ENCODE measurements at places on chromosomes 1 and 21.

DNA sequence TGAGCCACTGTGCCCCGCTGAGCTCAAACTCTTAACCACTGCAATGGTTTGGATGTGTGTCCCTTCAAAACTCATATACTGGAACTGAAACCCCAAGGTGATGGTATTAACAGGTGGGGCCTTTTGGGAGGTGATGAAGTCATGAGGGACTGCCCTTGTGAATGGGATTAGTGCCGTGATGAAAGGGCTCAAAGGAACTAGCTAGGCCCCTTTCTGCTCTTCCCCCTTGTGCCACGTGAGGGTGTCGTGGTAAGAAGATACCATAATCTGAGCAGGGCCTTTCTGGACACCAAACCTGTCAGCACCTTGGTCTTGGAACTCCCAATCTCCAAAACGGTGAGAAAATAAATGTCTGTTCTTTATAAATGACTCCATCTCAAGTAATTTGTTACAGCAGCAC lies 45.5 kb upstream of the SPOCD1 start:
- no peaks in the 10 kb centered on the region for H3K36me3 ChIP-seq
- H3K27ac ChIP-seq: no peak overlapping the region
- no peaks in the 10 kb centered on the region for H3K4me1 ChIP-seq
- H3K4me3 ChIP-seq: no peak overlapping the region

GRCh38 chr21:46483300-46484295 lies 24.9 kb downstream of the DIP2A start:
- peaks cover 4% of the 10 kb centered on the region for H3K36me3 ChIP-seq
- no peak overlapping the region for H3K4me3 ChIP-seq
- no peaks in the 10 kb centered on the region for H3K27me3 ChIP-seq
- H3K4me1 ChIP-seq: no peaks in the 10 kb centered on the region
- DNase-seq: no peak
- H3K27ac ChIP-seq: no peak overlapping the region

GRCh38 chr21:42220138-42220701 lies 1.3 kb downstream of the ABCG1 start:
- no peaks in the 10 kb centered on the region for H3K27me3 ChIP-seq
- DNase-seq: peak; percentile 78
- peaks cover 17% of the 10 kb centered on the region for H3K4me1 ChIP-seq
- H3K27ac ChIP-seq: peak overlapping the region; percentile 91
- H3K4me3 ChIP-seq: peak overlapping the region; percentile 93

DNA sequence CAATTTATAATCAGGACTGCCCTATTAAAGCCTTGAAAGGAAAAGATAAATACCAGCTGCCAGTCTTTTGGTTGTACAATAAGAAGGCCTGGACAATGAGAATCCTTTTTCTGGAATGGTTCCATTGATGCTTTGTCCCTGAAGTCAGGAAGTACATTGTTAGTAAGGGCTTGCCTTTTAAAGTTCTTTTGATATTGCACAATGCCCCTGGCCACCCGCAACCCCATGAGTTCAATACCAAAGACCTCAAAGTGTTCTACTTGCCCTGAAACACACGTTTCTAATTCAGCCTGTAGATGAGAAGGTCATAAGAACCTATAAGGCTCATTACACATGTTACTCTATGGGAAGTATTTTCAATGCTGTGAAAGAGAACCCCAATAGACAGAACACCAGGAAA lies 112.1 kb downstream of the OLFM3 start:
- H3K27ac ChIP-seq: no peak overlapping the region
- no peaks in the 10 kb centered on the region for H3K4me1 ChIP-seq
- no peak for DNase-seq

GRCh38 chr1:88029142-88029541 lies 654.9 kb upstream of the PKN2 start:
- no peaks in the 10 kb centered on the region for H3K4me1 ChIP-seq
- no peaks in the 10 kb centered on the region for H3K27me3 ChIP-seq
- no peak for DNase-seq
- no peak overlapping the region for H3K27ac ChIP-seq
- no peaks in the 10 kb centered on the region for H3K36me3 ChIP-seq
- H3K4me3 ChIP-seq: no peak overlapping the region

GRCh38 chr21:44513389-44514217 lies 26.4 kb downstream of the KRTAP10-1 start:
- H3K27ac ChIP-seq: no peak overlapping the region
- no peaks in the 10 kb centered on the region for H3K36me3 ChIP-seq
- H3K4me1 ChIP-seq: peaks cover 9% of the 10 kb centered on the region
- H3K4me3 ChIP-seq: no peak overlapping the region
- H3K27me3 ChIP-seq: no peaks in the 10 kb centered on the region

DNA sequence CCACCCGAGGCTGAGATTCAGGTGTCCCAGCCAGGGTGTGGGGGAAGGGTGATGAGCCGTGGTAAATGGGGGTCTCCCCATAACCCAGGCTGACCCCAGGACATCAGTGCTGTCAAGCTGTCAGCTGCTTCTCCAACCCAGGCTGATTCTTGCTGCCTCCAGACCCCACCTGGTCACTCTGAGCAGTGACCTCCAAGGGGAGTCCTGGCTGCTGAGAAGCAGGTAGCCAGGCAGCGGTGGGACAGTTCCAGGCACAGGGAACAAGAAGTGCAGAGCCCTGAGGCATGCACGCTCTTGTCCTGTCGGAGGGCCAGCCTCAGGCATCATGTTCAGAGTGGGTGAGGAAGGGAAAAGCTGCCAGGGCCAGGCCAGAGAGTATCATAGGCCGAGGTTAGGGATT lies 1.1 kb downstream of the ESPN start:
- H3K4me1 ChIP-seq: peaks cover 18% of the 10 kb centered on the region
- H3K27ac ChIP-seq: no peak overlapping the region
- no peaks in the 10 kb centered on the region for H3K36me3 ChIP-seq
- H3K4me3 ChIP-seq: no peak overlapping the region
- DNase-seq: no peak
- H3K27me3 ChIP-seq: peaks cover 16% of the 10 kb centered on the region

DNA sequence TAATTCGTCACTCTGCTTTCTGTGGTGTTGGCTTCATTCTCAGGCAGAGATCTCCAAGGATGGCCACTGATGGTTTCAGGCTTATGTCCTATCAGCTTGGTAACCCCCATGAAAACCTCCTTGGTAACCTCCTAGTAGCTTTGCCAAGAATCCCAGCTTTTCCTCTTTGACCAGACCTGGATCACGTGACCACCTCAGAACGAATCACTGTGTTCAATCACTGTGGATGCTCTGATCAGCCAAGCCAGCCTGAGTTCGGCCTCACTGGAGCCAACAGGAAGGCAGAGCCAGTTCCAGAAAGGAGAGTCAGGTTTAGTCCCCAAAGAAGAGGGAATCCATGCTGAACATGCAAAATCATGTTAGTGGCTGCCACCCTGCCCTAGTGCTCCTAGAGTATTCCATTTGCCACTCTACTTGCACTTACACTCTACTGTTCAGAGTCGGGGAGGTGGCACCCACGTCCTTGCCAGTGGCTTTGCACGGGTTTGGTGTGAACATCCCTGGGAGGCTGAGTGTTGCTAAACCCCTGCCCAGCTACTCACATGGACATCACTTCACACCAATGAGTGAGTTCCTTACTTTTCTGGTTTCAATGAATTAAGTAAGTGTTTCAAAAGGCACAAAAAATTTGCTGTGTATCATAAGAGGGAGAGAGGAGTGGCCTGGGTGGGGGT lies 33.5 kb upstream of the SSBP3 start:
- no peaks in the 10 kb centered on the region for H3K36me3 ChIP-seq
- H3K4me3 ChIP-seq: no peak overlapping the region
- no peak for DNase-seq
- H3K27ac ChIP-seq: no peak overlapping the region
- no peaks in the 10 kb centered on the region for H3K4me1 ChIP-seq

- no peaks in the 10 kb centered on the region for H3K27me3 ChIP-seq
- H3K4me3 ChIP-seq: no peak overlapping the region
- H3K36me3 ChIP-seq: no peaks in the 10 kb centered on the region
- DNase-seq: no peak
Measured at GRCh38 chr1:180267211-180267561, 37.1 kb downstream of the LHX4 start.

DNA sequence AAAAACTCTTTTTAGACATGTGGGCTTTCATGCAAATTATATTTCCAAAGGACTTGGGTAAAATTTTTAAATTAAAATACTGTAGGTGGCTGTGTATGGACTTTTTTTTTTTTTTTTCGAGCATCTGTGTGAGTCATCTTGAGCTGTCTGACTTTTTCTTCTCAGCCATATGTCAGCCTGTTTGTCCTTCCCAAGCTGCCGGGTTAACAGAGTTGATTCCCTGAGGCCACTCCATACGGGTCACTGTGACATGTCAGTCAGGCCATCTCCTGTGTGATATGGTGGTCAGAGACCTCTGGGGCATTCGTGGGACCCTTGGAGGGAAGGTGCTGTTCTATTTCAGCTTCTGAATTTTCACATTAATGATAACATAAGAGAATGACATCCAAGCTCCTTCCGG lies 148.3 kb downstream of the KCNJ6 start:
- H3K27me3 ChIP-seq: no peaks in the 10 kb centered on the region
- no peaks in the 10 kb centered on the region for H3K4me1 ChIP-seq
- H3K27ac ChIP-seq: no peak overlapping the region

GRCh38 chr1:228089519-228090380 lies 7.2 kb downstream of the ARF1 start:
- H3K4me1 ChIP-seq: peaks cover 72% of the 10 kb centered on the region
- DNase-seq: no peak
- peaks cover 9% of the 10 kb centered on the region for H3K36me3 ChIP-seq
- H3K4me3 ChIP-seq: no peak overlapping the region
- peak overlapping the region; percentile 53 for H3K27ac ChIP-seq
- no peaks in the 10 kb centered on the region for H3K27me3 ChIP-seq

GRCh38 chr1:201365251-201365650 lies 12.2 kb downstream of the TNNT2 start:
- H3K27ac ChIP-seq: no peak overlapping the region
- no peaks in the 10 kb centered on the region for H3K4me1 ChIP-seq
- DNase-seq: no peak
- H3K4me3 ChIP-seq: no peak overlapping the region
- no peaks in the 10 kb centered on the region for H3K27me3 ChIP-seq

GRCh38 chr1:32247983-32248889 lies 1.2 kb downstream of the FAM167B start:
- no peaks in the 10 kb centered on the region for H3K27me3 ChIP-seq
- H3K4me1 ChIP-seq: peaks cover 42% of the 10 kb centered on the region
- H3K27ac ChIP-seq: peak overlapping the region; percentile 92
- peak overlapping the region; percentile 45 for H3K4me3 ChIP-seq
- DNase-seq: peak; percentile 74

DNA sequence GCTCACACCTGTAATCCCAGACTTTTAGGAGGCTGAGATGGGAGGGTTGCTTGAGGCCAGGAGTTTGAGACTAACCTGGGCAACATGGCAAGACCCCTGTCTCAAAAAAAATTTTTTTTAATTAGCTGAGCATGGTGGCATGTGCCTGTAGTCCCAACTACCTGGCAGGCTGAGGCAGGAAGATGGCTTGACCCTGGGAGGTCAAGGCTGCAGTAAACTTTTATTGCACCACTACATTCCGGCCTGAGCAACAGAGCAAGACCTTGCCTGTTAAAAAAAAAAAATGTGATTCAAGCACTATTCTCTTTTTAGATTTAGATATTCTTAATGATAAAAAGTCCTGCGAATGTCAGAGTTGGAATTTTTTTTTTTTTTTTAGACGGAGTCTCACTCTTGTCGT lies 102.5 kb upstream of the L1TD1 start:
- no peak for DNase-seq
- H3K4me1 ChIP-seq: no peaks in the 10 kb centered on the region
- no peak overlapping the region for H3K27ac ChIP-seq
- no peaks in the 10 kb centered on the region for H3K27me3 ChIP-seq
- H3K36me3 ChIP-seq: peaks cover 9% of the 10 kb centered on the region

DNA sequence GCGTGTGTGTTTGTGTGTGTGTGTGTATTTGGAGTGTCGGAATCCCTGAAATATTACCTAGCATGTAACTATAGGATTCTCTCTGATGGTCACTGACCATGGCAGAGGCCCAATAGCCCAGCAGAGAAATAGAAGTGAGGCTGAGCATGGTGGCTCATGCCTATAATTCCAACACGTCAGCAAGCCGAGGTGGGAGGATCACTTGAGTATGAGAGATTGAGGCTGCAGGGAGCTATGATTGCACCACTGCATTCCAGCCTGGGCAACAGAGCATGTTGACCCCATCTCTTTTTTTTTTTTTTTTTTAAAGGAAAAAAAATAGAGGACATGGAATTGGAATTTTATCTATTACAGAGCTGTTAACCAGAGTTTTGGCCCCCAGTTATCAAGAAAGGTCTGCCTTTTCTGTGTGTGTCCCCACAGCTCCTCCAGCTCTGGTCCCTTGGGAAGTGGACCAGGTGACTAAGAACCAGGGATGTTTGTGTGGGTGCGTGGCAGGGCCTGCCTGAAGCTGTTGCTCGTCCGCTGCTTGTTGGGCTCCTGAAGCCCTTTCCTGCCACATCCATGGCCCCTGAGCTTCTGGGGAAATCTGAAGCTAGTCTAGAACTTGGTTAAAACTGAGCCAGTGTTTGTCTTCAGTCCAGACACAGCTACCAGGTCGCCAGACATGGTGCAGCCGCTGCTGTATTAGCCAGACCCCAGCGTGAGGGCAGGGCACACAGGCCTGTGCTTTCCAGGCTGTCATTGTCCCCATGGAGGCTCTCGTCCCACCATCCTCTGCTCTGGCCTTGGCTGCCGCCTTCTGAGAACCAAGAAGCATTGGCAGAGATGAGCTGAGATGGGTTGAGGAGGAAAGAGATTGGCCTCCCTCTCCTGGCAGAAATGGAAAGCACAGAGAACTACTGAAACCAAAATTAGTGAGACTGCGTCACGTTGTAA lies 25.5 kb downstream of the CAPN9 start:
- H3K4me3 ChIP-seq: no peak overlapping the region
- DNase-seq: no peak
- no peak overlapping the region for H3K27ac ChIP-seq

DNA sequence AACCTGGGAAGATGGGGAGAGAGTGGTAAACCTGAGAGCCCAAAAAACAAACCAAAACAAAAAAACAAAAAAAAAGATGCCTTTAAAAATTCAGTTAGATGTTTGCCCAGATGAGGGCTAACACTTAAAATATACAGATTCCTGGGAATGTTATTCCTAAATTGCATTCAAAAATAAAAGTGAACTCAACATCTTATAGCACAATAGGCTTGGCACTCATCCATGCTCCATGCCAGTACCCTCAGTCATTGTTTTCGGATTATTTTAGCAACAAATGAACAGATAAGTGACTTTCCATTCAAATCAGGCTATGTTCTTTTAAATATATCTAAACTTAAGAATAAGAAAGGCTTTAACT lies 3.7 kb downstream of the ATP1A1 start:
- H3K4me3 ChIP-seq: peak overlapping the region; percentile 93
- H3K27ac ChIP-seq: peak overlapping the region; percentile 98
- H3K27me3 ChIP-seq: no peaks in the 10 kb centered on the region
